ENCODE measurements at places on chromosomes 5 and 9.

DNA sequence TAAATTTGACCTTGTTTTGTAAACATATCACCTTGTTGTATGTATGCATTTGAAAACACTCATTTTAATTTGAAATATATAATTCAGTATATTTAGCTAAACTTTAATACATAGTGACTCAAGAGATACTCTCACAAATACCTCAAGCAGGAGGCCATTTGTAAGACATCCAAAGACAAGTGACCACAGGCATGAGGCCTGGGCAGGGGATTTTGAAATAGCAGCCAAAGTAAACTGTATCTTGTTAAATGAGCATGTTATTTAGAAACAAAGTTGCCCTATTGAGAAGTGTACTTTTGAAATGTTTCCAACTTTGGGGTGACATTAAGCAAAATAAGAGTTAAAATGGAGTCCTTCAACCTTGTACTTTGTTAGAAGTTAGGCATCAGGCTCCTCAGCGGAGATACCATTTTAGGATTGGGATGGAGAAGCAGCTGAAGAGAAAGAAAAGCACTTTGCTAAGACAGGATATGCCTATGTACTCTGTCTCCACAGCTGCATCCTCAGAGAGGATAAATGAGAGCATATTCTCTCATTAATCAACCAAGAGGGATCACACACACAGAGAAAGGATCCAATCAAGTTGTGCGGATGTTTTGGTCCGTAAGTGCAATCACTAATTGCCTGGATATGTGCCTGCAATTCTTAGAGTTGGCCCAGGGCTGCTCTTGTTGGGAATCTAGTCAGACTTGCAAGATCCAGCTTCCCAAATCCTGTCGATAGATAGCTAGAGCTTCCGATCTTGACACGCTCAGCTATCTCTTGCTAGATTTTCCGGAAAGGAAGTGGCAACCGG, 157.5 kb upstream of the HAPLN1 start:
- DNase-seq = no peak

DNA sequence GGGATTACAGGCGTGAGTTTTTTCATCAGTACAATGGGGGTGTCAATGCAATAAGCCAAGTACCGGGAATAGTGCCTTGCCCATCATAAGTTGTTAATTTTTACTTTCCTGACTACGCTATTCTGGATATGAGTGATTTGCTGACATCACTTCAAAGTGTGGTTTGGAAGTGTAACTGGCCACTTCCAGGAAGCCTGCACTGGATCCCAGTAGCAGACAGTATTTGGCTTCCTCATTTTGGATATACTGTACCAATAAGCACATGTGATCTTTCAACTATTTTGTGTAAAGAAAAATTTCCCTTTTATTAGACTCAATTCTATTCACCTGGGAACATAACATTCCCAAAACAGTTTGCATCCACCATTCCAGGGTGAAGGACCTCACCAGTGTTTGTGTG, 417.7 kb upstream of the KLF4 start:
- no peak for DNase-seq

DNA sequence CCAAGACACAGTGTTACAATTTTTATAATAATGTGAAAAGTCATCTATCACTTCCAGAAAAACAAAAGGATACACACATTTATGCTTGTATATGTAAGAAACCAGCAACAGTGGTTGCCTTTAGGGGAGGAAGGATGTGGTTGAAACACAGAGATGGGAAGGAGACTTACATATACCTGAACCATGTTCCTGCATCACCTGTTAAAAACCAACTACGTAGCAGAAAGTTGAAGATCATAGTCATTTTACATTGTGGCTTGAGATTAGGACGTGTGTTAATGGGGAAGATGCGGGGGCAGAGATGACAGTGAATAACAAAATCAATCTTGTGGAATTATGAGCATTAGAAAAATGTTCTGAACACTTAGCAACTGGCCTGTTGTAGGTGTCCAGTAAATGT, 307.3 kb downstream of the MLLT3 start:
- no peak for DNase-seq

DNA sequence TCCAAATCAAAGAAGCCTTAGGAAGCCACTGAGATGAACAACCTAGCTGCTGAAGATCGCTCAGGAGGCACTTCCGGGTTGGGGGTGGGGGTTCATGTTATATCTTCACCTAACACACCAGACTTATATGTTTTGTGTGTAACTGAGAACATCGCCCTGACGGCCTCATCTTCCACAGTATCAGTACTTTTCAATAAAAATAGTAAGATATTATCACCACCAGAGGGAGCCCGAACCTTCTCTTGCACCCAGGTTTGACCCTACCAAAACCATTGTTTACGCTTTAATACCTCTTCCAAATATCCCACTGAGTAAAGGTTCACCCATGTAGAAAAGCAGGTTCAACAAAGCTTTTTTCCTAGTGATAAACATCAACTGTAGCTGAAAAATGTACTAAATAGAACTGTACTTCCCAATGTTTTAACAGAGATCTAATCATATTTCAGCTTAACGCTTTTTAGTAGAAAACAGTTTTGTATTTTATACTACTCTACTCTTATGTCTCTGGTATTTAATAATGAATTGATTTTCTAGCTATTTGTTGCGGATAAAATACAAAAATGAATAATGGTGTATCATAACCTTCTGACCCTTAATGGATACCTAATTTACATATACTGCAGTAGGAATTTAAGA, 244.0 kb downstream of the EPB41L4A start:
- DNase-seq = no peak

- no peak for DNase-seq
These were observed 294.2 kb upstream of the CYLC2 start for GRCh38 chr9:102700936-102701335.

DNA sequence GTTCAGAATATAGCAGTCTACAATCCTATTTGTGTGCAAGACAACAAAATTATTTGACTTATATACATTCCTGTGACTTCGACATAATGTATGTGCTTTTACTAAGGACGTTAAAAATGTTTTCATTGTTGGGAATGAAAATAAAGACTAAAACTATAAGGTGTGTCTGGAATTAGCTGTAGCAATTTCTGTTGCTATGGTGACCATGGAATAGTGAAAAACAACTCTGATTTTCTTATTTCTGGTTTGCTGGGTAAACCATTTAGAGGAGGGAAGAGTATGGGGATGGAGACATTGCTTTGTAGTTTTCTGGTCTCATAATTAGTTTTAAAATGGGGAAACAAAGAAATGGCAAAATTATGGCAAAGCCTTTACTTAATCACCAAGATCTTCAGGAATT, 343.2 kb downstream of the SEMA5A start:
- no peak for DNase-seq

Data from GM04504 (cell line).